HAP-1 (cell line): ENCODE measurements at places on chromosomes 11 and 22.

- DNase-seq = peak; percentile 20
These were observed 294.0 kb upstream of the CTSC start for GRCh38 chr11:88631497-88631896.

GRCh38 chr11:85582111-85582510 lies 45.0 kb downstream of the DLG2 start:
- no peak for DNase-seq

GRCh38 chr22:29320546-29320945 lies 5.0 kb upstream of the RASL10A start:
- no peak for DNase-seq

DNA sequence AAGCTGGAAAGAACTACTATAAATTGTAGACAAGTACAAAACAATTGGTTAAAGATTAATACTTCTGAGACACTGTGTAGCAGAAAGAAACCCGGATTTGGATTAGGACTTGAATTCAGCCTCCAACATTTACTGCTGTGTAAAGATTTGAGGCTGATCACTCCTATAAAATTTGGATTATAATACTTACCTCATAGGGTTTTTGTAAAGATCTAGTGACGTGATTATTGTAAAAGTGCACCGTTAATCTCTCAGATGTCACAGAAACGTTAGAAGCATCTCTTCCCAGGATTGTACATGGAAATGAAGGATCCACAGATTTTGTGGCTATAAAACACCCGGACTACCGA lies 323 bp upstream of the HIKESHI start:
- no peak for DNase-seq

GRCh38 chr11:116179401-116179800 lies 593.4 kb downstream of the BUD13 start:
- no peak for DNase-seq

GRCh38 chr22:30025221-30025620 lies 55.0 kb upstream of the HORMAD2 start:
- DNase-seq = no peak

DNA sequence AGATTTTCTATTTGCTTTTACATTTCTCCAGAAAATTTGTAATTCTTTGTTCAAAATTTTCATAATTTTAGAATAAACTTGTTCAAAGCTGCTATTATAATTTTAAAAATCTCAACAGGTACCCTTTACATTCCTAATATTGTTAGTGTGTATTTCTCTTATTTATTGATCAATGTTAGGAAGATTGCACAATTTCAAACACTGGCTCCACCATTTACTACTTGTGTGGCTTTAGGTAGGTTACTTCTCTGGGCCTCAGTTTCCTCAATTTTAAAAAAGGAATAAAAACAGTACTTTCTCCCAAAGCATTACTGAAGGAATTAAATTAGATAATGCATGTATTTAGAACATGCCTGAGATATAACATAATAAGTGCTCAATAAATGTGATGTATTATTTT lies 180.2 kb downstream of the SBF2 start:
- no peak for DNase-seq

- peak; percentile 79 for DNase-seq
These were observed 7.6 kb downstream of the DDIAS start for GRCh38 chr11:82909015-82909640.

GRCh38 chr11:125933030-125933813 lies 12.6 kb upstream of the VSIG10L2 start:
- no peak for DNase-seq

DNA sequence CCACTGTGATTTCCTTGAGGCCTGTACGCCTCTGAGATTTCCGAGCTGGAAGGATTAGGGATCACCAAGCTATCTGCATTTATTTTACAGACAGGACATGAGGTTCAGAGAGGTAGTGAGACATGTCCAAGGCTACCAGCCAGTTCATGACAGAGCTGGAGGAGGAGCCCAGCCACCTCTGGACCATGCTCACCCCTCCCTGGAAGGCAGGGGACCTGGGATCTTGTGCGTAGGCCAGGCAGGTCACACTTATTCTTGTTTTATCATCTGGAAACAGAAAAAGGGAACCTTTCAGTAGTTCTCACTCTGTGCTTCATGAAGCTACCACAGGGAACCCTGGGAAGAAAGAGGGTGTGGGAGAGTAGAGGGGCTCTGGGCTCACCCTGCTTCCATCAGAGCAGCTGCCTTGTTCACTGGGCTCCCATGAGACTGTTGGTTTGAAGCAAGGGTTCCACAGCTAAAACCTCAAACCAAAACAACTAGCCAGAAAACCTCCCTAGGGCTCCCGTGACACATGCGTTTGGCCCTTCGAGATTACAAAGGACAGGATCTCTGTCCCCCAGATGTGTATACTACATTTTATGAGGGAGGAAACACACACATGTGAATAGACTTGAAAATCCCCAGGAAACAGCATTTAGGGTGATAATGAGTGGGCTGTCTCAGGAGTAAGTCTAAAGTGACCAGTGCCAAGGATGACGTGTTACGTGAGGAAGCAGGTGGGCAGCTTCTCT lies 106.4 kb downstream of the DSCAML1 start:
- DNase-seq = no peak

DNA sequence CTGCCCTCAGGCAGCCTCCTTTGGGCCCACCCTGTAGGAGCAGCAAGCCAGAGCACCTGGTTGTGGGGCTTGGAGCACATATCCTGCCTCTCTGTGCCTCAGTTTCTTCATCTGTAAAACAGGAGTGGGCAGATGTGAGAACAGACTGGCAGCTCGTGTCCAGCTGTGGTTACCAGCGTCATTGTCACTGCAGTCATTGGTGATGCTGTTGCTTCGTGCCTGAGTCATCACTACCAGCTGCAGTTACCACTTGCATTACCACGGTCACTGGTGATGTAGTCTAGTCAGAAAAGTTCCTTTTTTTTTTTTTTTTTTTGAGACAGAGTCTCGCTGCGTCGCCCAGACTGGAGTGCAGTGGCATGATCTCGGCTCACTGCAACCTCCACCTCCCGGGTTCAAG lies 20.4 kb downstream of the RSPH14 start:
- DNase-seq = no peak

- DNase-seq = no peak
These were observed 23.7 kb downstream of the NCF4 start for GRCh38 chr22:36884349-36885158.

DNA sequence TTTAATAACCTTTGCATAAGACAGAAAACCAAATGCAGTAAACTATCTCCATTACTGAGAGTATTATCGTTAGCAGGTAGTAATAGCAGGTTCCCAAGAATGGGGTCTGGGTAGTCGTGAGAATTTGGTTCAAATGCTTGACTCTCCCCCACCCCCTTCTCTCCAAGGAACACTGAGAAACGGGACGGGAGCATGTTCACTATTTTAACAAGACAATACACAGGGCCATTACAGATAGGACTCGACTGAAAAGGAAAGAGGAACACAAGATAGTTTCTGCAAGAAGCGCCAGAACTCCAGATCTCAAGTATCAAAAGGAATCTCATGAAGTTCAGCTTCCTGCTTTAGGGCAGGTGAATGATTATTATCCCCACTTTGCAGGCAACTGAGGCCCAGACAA lies 27.0 kb downstream of the KMT5B start:
- no peak for DNase-seq

- peak; percentile 31 for DNase-seq
These were observed 19.6 kb downstream of the FGF3 start for GRCh38 chr11:69799582-69799981.

DNA sequence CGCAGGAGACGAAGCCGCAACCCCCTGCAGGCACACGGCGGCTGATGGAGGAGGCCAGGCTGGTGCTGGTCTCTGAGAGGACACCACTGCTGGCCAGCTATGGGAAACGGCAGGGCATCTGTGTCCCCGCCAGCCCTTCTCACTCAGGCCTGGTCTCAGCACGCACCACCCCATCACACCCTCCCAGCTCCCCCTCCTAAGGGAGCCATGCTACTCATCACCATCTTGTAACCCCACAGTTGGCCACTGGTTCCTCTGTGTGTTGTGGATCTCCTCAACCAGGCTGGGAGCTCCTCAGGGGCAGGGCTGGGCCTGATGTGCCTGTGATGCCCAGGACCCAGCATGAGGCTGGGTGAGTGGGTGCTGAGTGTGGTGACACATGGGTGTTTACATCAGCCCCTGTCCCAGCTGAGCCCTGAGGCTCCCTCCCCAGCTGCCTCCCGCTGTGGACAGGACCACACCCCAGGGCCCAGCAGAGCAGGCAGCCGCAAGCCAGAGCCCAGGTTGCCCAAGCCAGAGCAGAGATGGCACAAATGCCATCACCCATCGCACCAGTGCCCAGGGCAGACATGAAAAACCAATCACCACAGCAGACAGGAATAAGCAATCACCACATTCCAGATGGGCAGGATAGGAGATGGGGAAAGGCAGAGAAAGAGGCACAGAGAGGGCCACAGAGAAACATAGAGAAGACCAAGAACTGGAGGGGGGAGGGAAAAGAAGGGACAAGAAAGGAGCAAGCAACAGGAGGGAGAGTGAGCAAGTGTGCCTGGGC lies 8.2 kb downstream of the ARVCF start:
- no peak for DNase-seq

DNA sequence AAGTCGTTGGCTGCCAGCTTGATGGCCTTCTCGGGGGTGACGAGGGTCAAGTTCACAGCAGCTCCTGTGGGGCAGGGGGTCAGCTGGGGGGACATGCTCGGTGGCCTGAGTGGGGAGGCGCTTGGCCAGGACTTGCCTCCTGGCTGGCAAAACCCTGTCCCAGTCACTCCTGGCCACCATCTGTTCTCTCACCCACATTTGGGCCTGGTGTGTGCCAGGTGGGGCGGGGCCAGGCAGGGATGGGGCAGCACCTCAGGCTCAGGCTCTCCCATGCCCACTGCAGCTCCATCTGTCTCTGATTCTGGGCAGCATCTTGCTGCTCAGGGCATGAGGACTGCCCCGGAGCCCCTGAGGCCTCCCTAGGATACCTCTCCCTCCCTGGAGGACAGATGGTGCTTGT lies 3.7 kb upstream of the CEND1 start:
- no peak for DNase-seq

DNA sequence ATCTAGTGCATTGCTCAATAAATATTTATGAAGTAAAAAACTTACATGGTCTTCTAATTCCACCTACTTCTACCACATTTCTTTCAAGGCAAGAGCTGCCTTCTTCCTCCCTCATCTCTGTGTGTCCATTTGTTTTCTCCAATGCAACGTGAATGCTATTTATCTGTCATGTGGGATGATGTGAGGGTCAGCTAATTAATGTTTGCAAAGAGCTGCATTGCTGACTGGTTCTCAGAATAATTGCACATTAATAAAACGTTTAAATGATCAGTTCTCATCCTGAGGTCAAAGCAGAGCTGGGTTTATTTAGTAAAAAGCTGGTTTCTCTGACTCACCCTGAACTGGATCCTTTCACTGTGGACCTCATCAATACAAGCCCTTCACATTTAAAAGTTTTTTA lies 8.7 kb downstream of the TENM4 start:
- no peak for DNase-seq

DNA sequence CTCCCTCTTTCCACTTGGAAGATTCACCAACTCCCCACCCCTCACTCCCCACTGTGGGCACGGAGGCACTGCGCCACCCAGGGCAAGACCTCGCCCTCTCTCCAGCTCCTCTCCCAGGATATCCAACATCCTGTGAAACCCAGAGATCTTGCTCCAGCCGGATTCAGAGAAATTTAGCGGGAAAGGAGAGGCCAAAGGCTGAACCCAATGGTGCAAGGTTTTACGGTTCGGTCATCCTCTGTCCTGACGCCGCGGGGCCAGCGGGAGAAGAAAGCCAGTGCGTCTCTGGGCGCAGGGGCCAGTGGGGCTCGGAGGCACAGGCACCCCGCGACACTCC lies 397 bp upstream of the CD44 start:
- DNase-seq = no peak

- no peak for DNase-seq
These were observed 18.4 kb downstream of the PTDSS2 start for GRCh38 chr11:468493-468892.

DNA sequence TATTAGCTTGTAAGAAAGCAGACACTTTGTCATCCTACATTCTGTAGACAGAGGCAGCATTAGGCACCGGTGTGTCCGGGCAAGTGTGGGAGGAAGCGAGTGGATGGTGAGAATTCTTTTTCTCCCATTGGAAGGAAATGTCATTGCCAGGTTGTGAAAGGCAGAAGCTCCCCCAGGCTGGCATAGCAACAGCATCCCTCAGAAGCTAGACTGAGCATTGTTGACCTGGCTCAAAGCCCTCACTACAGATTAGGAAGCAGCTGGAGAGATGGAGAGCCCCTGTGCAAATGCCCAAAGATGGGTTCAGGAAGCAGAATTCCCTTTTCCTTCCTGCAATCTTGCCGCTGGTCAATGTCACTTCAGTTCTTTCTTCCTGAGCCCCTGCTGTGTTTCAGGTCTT lies 1299.3 kb downstream of the TBC1D22A start:
- no peak for DNase-seq

DNA sequence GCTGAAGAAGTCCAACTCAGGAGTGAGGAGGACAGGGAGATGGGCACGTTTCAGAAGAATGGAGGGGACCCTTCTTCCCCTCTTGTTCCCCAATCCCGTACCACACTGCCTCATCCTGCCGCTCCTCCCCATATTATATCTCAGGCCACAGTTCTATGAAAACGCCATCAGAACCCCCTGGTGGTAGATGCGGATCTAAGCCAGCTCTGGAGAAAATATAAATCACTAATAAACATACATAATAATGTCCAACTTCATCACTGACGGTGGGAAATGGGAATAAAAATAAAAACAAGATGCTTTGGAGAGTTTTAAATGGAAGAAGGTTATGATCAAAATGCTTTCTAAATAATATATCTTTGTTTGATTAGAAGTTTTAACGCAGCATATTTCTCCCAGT lies 400.3 kb downstream of the CADM1 start:
- DNase-seq = no peak

GRCh38 chr11:34270711-34271110 lies 87.1 kb downstream of the ABTB2 start:
- DNase-seq = no peak

- no peak for DNase-seq
These were observed 28.4 kb downstream of the IZUMO1R start for GRCh38 chr11:94332814-94333213.

- DNase-seq = no peak
These were observed 33.7 kb downstream of the GNB1L start for GRCh38 chr22:19820880-19821522.

DNA sequence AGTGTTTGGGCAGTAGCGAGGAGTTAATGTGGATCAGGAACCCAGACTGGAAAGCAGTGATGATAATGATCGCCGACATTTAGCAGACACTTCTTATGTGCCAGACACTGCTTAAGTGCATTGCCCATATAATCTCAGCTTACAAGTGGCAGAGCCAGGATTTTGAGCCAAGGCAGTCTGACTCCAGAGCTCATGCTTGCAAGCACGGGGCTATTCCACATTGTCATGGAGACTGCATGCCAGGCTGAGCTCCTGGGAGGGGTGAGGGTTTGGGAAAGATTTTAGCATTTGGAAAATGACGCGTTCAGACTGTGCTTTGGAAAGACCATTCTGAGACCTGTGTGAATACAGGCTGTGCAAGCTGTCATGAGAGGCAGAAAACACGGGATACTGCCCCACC lies 302.7 kb downstream of the DDX10 start:
- DNase-seq = no peak

DNA sequence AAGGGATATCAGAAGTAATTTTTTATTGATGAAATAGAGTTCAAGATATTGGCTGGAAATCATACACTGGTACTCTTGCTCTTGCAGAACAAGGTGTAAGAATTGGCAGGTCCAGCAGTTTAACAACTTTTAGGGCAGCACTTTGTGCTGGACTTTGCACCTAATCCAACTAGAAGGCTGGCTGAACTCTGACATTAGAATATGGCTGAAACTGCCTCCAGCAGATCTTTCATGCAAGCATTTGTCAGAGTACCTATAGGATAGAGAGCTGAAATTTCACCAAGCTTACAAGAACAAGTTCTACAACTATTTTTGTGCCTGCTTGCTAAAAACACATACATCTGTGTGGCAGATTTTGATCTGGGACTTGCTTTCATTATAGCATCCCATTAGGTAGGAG lies 17.2 kb downstream of the HPS5 start:
- no peak for DNase-seq
